ENCODE measurements at places on chromosomes 6 and 20.

DNA sequence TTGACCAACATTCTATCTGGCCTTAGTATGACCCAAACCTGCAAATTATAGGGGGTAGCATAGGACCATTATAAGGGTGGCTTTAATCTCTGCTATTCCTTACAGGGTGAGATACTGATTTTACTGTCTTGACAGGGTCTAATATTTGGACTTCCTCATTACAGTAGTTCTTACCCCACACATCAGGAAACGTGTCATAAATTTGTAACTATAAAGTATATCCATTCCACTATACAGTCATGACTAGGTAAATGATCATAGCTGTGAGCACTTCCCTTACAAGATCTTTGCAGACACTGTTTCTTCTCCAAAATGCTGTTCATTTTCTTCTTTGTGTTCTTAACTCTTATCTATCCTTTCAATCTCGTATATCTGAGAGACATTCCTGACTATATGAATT lies 518.7 kb upstream of the RNF217 start:
- no peak for DNase-seq

DNA sequence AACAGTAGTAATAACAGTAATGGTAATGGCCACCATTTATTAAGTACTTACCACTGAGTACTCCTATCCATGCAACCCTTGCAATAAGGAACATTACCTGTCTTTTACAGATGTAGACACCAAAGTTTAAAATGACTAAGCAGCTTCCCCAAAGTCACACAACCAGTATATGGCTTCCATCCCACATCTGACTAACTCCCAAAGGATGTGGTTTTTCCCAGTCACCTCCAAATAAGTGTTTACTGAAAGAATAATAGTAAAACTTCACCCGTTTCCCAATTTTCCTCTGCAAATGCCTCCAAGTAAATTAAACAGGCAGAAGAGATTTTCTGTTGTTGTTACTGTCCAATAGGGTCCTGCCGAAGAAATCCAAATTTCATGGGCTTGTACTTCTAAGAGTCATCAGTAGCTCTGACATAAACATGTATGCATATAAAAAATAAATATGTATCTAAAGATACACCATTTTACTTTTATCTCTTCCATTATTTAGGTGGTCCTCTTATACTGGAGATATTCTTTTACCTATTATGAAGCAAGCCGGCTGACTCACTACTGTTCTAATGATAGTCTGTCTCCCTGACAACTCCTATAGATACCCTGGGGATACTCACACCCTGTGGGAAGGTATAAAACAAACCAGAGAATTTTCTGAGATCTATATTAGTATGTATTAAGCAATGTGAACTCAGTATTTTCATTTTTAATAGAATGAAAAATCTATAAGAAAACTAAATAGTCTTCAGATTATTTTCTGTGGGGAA lies 77.9 kb upstream of the ID4 start:
- DNase-seq = no peak

DNA sequence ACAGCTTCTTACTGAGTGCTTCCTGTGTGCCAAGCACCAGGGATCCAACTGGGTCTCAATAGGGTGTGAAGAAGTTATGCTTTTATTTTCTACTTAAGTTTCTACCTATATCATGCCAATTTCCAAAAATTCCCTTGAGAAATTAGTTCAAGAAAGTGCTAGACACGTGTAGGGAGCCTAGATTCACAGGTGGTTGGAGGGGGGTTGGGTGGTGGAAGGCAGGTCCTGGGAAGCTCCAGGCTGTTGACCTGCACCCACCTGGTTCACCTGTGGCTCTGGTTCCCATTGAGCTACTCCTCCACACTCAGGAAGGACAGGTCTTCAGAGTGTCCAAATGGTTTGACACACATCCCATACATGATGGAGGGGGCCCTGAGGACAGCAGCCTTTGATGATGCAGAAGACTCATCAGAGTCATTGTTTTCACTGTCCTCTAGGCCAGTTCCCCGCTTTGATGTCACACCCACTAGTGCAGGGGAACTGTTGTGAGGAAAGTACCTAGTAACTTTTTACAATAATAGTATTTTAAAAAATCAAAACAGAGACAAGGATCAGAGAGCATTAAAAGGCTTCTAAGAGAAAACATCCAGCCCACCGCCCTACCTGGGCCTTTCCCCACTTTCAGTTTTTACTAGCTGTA lies 39.8 kb upstream of the MYL9 start:
- DNase-seq = no peak

- DNase-seq = no peak
Observed at GRCh38 chr20:44632103-44632752, 19.3 kb downstream of the ADA start.

DNA sequence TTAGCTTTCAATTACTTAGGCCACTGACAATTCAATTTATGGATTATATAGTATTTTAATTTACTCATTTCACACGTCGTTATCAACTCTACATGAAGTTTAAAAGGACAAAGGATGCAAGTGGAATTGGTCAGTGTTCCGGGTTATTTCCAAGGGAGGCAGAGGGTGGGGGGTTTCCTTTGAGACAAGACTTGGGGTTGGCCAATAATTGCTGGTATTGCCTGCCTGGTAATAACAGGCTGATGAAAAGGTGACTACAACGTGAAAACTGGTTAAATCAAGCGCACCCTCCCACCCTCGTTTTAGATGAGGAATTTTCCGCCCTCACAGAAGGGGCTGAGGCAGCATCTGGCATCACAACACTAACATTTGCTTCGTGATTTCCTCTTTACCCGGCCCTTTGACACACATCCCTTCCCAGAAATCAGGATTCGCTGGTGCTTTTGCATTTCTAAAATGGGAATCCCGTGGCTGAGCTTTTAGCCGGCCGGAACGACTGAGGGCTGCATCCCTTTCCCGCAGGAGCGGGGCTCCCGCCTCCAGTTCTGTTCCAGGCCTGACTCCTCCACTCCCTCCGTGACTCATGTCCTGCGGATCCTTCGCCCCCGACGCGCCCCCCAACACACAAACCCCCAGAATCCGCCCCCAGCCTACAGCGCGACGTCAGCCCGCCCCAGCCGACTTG lies 999 bp upstream of the PIM1 start:
- peak; percentile 43 for DNase-seq

- DNase-seq = no peak
Observed at GRCh38 chr6:105452924-105453756, 50.3 kb upstream of the PREP start.

DNA sequence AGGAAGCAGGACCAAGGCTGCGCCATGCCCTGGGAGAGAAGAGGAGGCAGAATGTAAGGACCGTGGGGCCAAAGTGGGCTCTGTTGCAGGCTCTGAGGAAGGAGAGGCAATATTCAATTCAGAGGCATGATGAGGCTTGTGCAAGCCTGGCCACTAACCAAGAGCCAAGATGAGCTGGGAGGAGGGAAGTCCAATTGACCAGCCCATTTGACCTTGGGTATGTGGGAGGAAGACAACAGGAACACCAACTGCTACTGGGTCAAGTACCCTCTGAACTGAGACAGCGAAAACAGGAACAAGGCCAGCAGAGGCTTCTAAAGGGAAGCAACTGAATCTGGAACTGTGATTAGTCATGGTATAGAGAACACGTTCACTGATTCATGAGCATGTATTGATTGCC lies 779.6 kb downstream of the MAFB start:
- no peak for DNase-seq

GRCh38 chr6:163371129-163371528 lies 43.4 kb upstream of the QKI start:
- no peak for DNase-seq

GRCh38 chr6:75539136-75539535 lies 45.5 kb upstream of the FILIP1 start:
- DNase-seq = no peak

DNA sequence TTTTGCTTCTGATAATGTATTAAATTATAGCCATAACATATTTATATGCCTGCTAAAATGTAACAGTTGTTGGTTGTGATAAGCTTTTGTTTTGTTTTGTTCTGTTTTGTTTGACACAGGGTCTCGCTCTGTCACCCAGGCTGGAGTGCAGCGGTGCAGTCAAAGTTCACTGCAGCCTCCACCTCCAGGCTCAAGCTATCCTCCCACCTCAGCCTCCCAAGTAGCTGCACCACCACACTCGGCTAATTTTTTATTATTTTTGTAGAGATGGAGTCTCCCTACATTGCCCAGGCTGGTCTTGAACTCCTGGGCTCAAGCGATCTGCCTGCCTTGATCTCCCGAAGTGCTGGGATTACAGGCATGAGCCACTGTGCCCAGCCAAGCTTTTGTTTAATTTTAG lies 157.8 kb downstream of the ARID1B start:
- no peak for DNase-seq

DNA sequence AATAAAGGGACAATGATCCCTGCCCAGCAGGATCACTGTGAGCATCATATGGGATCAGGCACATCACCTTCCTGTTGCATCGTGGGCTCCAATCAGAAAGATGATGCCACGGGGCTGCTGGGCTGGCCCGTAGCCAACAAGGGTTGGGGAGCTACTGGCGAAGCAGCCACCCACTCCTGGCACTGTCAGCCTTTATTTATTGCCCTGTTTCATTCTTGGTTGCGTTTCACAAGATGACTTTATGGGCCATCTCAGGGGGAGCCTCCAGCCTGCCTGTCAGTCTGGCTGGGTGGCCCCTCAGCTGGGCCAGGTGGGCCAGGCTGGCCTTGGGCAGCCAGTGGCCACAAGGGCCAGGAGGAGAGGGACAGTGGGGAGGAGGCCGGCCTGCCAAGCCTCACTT lies 17.3 kb downstream of the VSTM2L start:
- DNase-seq = no peak

DNA sequence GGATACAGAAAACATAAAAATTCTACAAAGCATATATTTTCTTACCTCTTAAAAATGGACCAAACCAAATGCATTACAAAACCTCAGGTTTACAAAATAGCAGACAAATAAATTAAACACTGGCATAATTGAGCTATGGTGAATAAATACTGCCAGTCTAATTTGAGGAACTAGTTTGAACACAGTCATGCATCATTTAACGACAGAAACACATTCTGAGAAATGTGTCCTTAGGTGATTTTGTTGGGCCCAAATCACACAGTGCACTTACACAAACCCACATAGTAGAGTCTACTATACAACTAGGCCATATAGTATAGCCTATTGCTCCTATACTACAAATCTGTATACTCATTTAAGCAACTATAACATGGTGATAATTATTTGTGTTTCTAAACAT lies 215.6 kb downstream of the FOXC1 start:
- DNase-seq = no peak

- DNase-seq = peak; percentile 64
Observed at GRCh38 chr6:2738373-2738979, 12.2 kb downstream of the MYLK4 start.

GRCh38 chr6:137489046-137490005 lies 4.9 kb downstream of the OLIG3 start:
- no peak for DNase-seq

DNA sequence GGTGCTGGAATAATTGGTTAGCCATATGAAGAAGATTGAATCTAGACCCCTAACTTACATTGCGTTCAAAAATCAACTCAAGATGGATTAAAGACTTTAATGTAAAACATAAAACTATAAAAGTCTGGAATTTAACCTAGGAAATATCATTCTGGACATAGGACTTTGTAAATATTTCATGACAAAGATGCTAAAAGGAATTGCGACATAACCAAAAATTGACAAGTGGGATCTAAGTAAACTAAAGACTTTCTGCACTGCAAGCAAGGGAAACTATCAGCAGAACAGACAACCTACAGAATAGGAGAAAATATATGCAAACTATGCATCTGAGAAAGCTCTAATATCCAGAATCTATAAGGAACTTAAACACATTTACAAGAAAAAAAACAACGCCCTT lies 45.5 kb upstream of the SLC35F1 start:
- DNase-seq = no peak

DNA sequence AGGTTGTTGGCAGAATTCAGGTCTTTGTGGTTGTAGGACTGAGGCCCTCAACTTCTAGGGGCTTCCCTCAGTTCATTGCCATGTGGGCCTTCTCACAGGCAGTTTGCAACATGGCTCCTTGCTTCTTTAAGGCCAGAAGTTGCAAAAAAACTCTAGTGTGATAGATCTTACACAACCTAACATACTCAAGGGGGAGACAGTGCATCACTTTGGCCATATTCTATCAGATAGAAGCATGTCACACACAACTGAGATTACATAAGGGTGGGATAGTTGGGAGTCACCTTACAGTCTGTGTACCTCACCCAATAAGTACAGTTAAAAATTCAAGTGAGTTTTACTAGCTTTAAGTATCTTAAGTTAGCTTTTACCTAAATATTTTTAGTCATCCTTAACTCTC lies 1.6 kb downstream of the SIRPD start:
- no peak for DNase-seq

- peak; percentile 45 for DNase-seq
Observed at GRCh38 chr6:31898383-31899011, 999 bp upstream of the EHMT2 start.

DNA sequence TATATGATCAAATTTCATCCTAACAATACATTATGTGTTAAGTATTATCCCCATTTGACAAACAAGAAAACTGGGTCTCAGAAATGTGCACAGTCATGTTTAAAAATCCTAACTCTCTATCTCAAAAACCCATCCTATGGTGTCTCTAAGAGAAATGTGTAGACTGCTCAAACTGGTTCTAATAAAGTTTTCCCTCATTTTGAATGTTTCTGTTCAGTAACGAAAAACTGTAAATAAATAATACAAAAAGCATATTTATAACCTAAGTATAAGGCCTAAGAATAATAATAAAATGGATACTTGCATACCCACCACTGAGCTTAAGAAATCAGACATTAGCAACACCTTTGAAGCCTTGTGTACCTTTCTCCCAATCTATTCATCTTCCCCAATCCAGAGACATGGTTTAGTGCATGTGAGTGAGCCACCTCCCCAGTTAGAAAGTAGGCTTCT lies 39.0 kb downstream of the TNFAIP3 start:
- DNase-seq = no peak

- DNase-seq = no peak
Observed at GRCh38 chr6:42402184-42402583, 49.5 kb downstream of the TRERF1 start.

- no peak for DNase-seq
Observed at GRCh38 chr6:55560290-55560885, 18.6 kb downstream of the HMGCLL1 start.

- DNase-seq = no peak
Observed at GRCh38 chr6:23325065-23325464, 755.7 kb downstream of the HDGFL1 start.

- no peak for DNase-seq
Observed at GRCh38 chr20:63617092-63617875, 9.6 kb downstream of the GMEB2 start.

DNA sequence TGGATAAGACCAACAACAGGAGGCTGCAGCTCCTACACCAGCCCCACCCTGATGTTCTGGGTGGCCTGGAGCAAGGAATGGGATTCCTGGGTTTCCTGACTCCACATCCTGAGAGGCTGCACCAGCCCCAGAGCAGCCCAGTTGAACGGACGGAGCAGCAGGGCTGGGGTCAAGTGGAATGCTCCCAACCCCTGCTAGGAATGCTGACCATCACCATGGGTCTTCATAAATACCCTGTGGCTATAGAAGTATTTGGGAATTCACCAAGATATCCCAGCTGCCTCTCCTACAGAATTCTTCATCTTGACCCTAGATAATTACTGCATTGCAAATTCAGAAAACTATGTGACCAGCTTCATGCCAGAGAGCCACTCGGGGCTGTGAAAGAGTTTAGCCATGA lies 180.3 kb downstream of the THBS2 start:
- no peak for DNase-seq

- DNase-seq = no peak
Observed at GRCh38 chr6:163900570-163900969, 486.1 kb downstream of the QKI start.

GRCh38 chr6:31225735-31226134 lies 46.2 kb downstream of the HLA-C start:
- DNase-seq = no peak

GRCh38 chr20:6401893-6402557 lies 279.2 kb upstream of the FERMT1 start:
- DNase-seq = no peak

- DNase-seq = no peak
Observed at GRCh38 chr6:35219683-35220326, 6.0 kb downstream of the SCUBE3 start.

Measured in Calu3 (cell line).